ENCODE measurements at places on chromosomes 13 and 19. TPM values are rescaled to one million over a fixed set of nuclear protein-coding genes. Genes with fewer than 3 reads are reported as not detected.
A peak's percentile ranks its signal among the peaks of the same experiment; 100 is the strongest.

DNA sequence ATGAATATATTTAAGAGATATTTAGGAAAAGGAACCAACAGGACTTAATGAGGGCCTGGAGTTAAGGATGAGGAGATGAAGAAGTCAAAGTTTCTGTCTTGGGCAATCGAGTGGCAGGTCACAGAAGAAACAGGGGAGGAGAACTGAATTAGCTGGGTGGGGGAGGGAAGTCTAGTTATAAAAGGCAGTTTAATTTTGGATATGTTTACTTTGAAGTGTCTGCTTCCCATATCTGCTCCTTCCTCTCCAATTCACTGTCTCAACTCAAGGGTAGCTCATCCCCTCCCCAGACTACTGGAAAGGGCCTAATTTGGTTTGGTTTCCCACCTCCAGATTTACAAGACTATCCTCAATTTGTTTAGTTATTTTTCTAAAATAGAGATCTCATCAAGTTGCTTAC is 195.9 kb downstream of the VWA8 start:
- H3K36me3 ChIP-seq = no peaks in the 10 kb centered on the region
- no peaks in the 10 kb centered on the region for H3K27me3 ChIP-seq
- H3K27ac ChIP-seq = peak overlapping the region; percentile 2
- DNase-seq = no peak
- no peak overlapping the region for H3K4me3 ChIP-seq

GRCh38 chr19:50820086-50820485 is 3.5 kb downstream of the KLK1 start:
- peaks cover 15% of the 10 kb centered on the region for H3K27me3 ChIP-seq
- DNase-seq = no peak
- no peaks in the 10 kb centered on the region for H3K36me3 ChIP-seq

GRCh38 chr13:36344886-36345437 is 1.2 kb downstream of the SPART start:
- H3K4me3 ChIP-seq = peak overlapping the region; percentile 68
- peak overlapping the region; percentile 88 for H3K27ac ChIP-seq
- H3K4me1 ChIP-seq = peaks cover 4% of the 10 kb centered on the region
- H3K36me3 ChIP-seq = no peaks in the 10 kb centered on the region
- peak; percentile 25 for DNase-seq
- no peaks in the 10 kb centered on the region for H3K27me3 ChIP-seq

DNA sequence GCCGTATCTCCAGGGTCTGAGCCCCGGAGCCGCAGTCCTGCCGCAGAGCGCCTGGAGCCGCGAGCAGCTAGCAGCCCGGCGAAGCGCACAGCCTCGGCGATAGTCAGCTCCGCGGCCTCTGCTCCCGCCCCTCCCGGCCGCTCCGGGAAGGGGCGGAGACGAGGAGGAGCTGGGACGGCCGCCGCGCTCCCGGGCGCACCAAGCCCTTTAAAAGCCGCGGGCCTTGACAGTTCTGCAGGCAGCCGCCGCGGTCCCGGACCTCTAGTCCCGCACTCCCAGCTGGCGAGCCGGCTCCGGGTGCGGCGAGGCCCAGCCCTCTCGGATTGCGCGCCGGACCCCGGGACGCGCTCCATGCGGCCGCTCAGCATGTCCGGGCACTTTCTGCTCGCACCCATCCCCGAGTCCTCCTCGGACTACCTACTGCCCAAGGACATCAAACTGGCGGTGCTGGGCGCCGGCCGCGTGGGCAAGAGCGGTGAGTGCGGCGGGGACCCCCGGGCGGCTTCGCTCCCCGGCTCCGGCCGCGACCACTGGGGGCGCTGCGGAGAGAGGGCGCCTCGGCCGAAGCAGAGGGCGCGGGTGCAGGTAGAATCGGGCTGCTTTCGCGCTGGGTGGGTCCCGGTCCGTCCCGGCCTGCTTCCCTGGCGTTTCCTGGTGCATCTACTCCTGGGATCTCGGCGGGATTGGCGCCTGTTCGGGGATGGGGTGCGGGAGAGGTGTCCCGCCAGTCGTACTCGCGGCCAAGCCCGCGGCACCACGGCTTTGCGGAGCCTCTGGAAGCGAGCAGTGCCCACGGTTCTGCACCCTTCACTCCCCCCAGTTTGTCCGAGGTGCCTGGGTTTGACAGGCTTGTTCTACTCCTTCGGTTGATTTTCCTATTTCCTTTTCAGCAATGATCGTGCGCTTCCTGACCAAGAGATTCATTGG is at the start of gene RASL11A:
TSS of gene RASL11A (plus strand) at position 237 of the 927 bp plus-strand sequence. CDS start at position 352, 115 bp downstream.
- DNase-seq = peak; percentile 85
- no peaks in the 10 kb centered on the region for H3K36me3 ChIP-seq
- H3K27me3 ChIP-seq = no peaks in the 10 kb centered on the region

GRCh38 chr13:79711631-79712030 is 230.7 kb downstream of the NDFIP2 start:
- H3K4me3 ChIP-seq = no peak overlapping the region
- no peak for DNase-seq
- H3K4me1 ChIP-seq = no peaks in the 10 kb centered on the region
- no peaks in the 10 kb centered on the region for H3K36me3 ChIP-seq

DNA sequence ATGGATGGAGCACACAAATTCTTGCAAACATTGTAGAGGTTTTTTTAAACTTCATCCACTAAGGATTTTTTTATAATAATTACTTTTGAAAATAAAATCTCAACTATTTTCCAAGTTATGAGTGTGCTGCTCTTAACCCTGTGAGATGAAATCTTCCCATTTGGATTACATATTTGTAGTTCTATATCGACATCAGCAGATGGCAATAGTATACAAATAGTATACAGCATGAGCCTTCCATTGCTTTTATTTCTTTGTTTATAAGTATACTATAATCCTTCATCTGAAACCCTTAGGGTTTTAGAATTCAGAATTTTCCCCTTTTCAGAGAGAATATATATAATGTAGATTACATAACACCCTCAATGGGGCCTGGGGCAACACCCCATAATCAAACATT is 70.5 kb downstream of the GJA3 start:
- H3K27ac ChIP-seq = no peak overlapping the region
- no peaks in the 10 kb centered on the region for H3K27me3 ChIP-seq
- H3K36me3 ChIP-seq = peaks cover 15% of the 10 kb centered on the region
- DNase-seq = no peak

DNA sequence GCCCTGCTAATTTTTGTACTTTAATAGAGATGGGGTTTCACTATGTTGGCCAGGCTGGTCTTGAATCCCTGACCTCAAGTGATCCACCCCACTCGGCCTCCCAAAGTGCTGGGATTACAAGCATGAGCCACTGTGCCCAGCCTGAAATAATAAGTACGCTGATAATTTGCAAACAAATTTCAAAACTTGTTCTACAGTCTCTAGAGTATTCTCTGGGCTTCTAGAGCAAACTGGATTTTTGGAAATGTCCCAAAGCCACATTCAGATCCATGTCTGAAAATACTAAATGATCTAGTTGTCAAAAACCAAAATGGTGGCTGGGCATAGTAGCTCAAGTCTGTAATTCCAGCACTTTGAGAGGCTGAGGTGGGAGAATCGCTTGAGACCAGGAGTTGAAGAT is 39.9 kb upstream of the PSPC1 start:
- no peaks in the 10 kb centered on the region for H3K4me1 ChIP-seq
- H3K36me3 ChIP-seq = peaks cover 72% of the 10 kb centered on the region
- DNase-seq = no peak
- no peak overlapping the region for H3K27ac ChIP-seq
- H3K4me3 ChIP-seq = no peak overlapping the region

GRCh38 chr19:46202872-46203860 is 26.4 kb upstream of the IGFL1 start:
- H3K4me3 ChIP-seq = no peak overlapping the region
- DNase-seq = no peak
- no peaks in the 10 kb centered on the region for H3K4me1 ChIP-seq
- H3K27ac ChIP-seq = no peak overlapping the region
- H3K36me3 ChIP-seq = no peaks in the 10 kb centered on the region
- H3K27me3 ChIP-seq = no peaks in the 10 kb centered on the region

GRCh38 chr13:109712124-109712722 is 74.2 kb downstream of the IRS2 start:
- no peak for DNase-seq
- H3K4me3 ChIP-seq = no peak overlapping the region
- peaks cover 9% of the 10 kb centered on the region for H3K27me3 ChIP-seq
- H3K36me3 ChIP-seq = no peaks in the 10 kb centered on the region

- H3K36me3 ChIP-seq = no peaks in the 10 kb centered on the region
- DNase-seq = no peak
- no peak overlapping the region for H3K27ac ChIP-seq
- H3K27me3 ChIP-seq = no peaks in the 10 kb centered on the region
- H3K4me1 ChIP-seq = no peaks in the 10 kb centered on the region
Measured at GRCh38 chr13:113656831-113657671, 947 bp downstream of the ATP4B start.

DNA sequence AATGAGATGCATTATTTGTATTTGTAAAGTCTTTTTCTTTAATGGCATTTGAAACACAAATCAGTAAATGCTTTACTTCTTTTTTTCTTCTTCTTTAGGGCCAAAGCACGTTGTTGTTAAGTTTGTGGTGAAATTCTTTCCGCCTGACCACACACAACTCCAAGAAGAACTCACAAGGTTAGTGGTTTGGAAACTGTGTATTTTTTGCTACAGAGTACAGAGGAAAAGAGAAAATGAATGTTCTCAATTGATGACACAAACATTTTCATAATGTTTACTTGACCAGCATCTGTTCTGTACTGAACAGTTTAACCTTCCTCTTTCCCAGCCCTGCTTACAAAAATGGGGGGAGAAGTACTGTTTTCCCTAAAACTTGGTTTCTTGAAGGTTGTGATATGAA is 190.9 kb upstream of the RNF113B start:
- peaks cover 14% of the 10 kb centered on the region for H3K4me1 ChIP-seq
- H3K4me3 ChIP-seq = no peak overlapping the region
- H3K36me3 ChIP-seq = no peaks in the 10 kb centered on the region
- no peak overlapping the region for H3K27ac ChIP-seq
- no peak for DNase-seq
- no peaks in the 10 kb centered on the region for H3K27me3 ChIP-seq

DNA sequence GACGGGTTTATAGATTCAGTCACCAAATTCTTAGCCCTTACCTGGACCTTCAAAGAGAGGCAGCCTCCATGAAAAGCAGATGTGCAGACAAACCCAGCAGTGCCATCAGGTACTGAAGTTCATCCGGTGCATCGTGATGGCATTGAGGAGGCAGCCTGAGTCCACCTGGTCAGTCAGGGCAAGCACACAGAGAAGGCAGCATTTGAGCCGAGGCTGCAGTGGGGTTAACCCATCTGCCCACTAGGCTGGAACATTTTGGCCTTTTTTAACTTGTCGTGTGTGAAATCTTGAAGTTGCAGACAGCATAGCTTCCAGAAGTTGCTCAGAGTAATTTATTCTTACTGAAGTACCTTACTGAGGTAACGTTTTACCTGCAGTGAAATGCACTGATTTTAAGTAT is 4.9 kb downstream of the LMO7 start:
- no peaks in the 10 kb centered on the region for H3K36me3 ChIP-seq
- no peak for DNase-seq
- no peak overlapping the region for H3K27ac ChIP-seq
- peaks cover 26% of the 10 kb centered on the region for H3K27me3 ChIP-seq

DNA sequence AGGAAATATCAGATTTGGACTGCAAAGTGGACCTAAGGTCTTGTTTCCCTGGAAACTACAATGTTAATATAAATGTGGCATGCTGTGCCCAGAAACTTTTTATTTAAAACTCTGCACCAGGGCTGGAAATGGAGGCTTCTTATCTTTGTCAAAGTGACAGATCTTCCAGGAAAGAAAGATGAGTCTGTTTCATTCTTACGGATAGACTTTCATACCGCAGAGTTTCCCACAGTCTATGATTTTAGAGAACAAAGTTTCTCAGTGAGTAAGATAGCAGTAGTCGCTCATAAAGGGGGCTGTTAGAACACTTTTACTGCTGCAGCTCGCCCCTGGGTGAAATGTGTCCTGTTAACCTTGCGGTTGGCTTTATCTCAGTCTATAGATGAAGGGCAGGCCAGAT is 6.7 kb downstream of the CLEC11A start:
- H3K27me3 ChIP-seq = peaks cover 38% of the 10 kb centered on the region
- no peak for DNase-seq
- H3K27ac ChIP-seq = no peak overlapping the region

GRCh38 chr19:1466461-1467214 is 12.4 kb downstream of the C19orf25 start:
- no peaks in the 10 kb centered on the region for H3K36me3 ChIP-seq
- peaks cover 58% of the 10 kb centered on the region for H3K27me3 ChIP-seq
- H3K27ac ChIP-seq = no peak overlapping the region
- DNase-seq = peak; percentile 13

- no peak overlapping the region for H3K27ac ChIP-seq
- no peaks in the 10 kb centered on the region for H3K36me3 ChIP-seq
- no peak overlapping the region for H3K4me3 ChIP-seq
- no peaks in the 10 kb centered on the region for H3K4me1 ChIP-seq
Measured at GRCh38 chr19:16168465-16169081, 4.8 kb downstream of the CIB3 start.

GRCh38 chr19:50233308-50233910 is 30.0 kb downstream of the MYH14 start:
- H3K27me3 ChIP-seq = no peaks in the 10 kb centered on the region
- H3K36me3 ChIP-seq = no peaks in the 10 kb centered on the region
- DNase-seq = no peak
- H3K4me1 ChIP-seq = no peaks in the 10 kb centered on the region
- no peak overlapping the region for H3K4me3 ChIP-seq

DNA sequence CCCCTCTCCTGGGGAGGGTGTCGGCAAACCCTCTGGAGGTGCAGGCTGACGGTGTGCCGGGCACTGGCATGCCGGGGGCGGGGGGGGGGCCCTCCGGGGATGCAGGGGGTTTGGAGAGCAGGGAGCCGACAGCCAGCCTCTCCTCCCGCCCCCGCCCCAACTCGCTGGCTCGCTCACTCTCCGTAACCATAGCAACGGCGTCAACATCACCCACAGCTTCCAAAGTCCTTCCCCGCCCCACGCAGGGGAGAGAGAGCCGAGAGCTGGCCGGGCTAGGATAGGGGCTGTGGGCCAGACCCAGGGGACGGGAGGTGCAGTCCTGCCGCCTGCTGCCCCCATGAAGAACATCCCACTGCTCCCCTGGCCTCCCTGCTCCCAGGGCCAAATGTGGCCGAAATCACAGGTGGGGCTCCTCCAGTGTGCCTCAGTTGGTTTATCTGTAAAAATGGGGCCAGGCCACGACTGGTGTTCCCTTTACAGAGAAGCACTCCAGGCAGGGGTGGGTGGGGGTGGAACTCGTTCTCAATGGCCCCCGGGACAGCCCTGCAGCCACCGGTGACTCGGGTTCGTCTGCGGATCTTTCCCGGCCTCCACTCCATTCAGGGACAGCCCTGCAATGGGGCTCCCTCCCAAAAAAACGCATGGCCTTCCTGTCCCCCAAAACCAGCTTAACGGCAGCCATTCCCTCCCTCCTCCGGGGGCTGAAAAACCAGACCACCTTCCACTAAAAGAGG is 3.2 kb downstream of the KLF16 start:
- peaks cover 74% of the 10 kb centered on the region for H3K4me1 ChIP-seq
- peak overlapping the region; percentile 68 for H3K27ac ChIP-seq
- no peaks in the 10 kb centered on the region for H3K27me3 ChIP-seq
- DNase-seq = no peak
- no peak overlapping the region for H3K4me3 ChIP-seq

KCNC3 gene
- total RNA-seq = 4.0 TPM

ZNF442 gene
- 3.7 TPM for total RNA-seq

ZNF566 gene
- total RNA-seq = 11.8 TPM

TEKTIP1 gene
- total RNA-seq = 0.79 TPM

RYR1 gene
- total RNA-seq = 0.78 TPM

CGB8 gene
- total RNA-seq = not detected

KLK2 gene
- total RNA-seq = not detected
